ENCODE measurements at places on chromosomes 12 and 14. TPM values are rescaled to one million over a fixed set of nuclear protein-coding genes. Genes with fewer than 3 reads are reported as not detected.

Gene NFKBIA
- 1,165 TPM for total RNA-seq

Gene GPX2
- total RNA-seq, result not detected

Gene SLC35E3
- total RNA-seq, result 23.1 TPM

Gene RASSF8
- 87.2 TPM for total RNA-seq

Gene SERPINA12
- total RNA-seq, result not detected

Gene TRIM9
- 5.7 TPM for total RNA-seq

Gene SCN8A
- 0.39 TPM for total RNA-seq

Gene FAM90A1
- total RNA-seq, result not detected

Gene SINHCAF
- total RNA-seq, result 7.5 TPM

Gene BCAT1
- total RNA-seq, result 17.8 TPM

Gene TAS2R7
- not detected for total RNA-seq

Gene DCAF11
- total RNA-seq, result 123 TPM

Gene SAMD15
- total RNA-seq, result 1.1 TPM

Gene MMP17
- total RNA-seq, result 42.3 TPM

Gene RNF212B
- not detected for total RNA-seq

Gene TSPAN19
- total RNA-seq, result not detected

Gene INHBE
- not detected for total RNA-seq

Gene GPRC5D
- not detected for total RNA-seq

Gene ZNF385A
- total RNA-seq, result 12.7 TPM

Gene FBRSL1
- total RNA-seq, result 18.2 TPM

All from tibial nerve (tissue), 4 donors.